ENCODE measurements at places on chromosomes 1 and 21.
A peak's percentile ranks its signal among the peaks of the same experiment; 100 is the strongest.

GRCh38 chr1:234780112-234780511 lies 170.1 kb upstream of the IRF2BP2 start:
- no peak for DNase-seq

- DNase-seq, result no peak
These were observed 64.4 kb downstream of the LHX9 start for GRCh38 chr1:197981561-197981960.

DNA sequence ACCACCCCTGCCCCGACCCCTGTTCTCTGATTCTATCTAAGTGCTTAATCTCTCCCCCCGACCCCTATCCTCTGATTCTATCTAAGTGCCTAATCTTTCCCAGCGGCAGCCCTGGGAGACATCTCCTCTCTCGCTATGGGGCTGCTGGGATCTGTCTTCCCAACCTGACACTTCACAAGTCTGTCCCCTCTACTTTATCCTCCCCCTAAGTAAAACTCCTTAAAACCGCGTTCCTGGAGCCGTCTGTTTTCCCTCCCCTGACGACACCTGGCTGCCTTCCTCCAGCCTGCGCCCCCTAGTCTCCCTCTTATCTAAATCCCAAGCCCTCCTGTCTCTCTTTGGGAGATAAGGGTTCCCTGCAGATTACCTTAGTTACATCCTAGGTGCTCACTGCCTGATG lies 30.5 kb downstream of the EPHB2 start:
- DNase-seq, result no peak

- DNase-seq, result no peak
These were observed 152.4 kb downstream of the KCTD3 start for GRCh38 chr1:215719552-215719951.

DNA sequence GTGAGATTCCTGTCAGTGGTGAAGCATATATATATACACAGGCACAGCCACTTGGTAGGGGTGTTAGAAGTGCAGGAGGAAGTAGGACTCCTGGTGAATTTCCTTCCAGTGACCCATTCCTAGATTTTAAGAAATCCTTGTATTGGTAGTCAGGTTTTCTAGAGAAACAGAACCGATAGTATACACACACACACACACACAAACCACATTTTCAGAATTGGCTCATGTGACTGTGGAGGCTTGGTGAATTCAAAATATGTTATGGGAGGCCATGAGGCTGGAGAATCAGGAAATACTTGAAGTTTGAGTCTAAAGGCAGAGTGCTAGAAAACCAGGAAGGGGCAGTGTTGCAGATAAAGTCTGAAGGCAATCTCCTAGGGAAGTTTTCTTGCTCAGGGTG lies 114.2 kb downstream of the FCRL5 start:
- no peak for DNase-seq

GRCh38 chr1:237062976-237063375 lies 21.0 kb downstream of the RYR2 start:
- no peak for DNase-seq

- no peak for DNase-seq
These were observed 161.7 kb upstream of the ST6GALNAC5 start for GRCh38 chr1:76705560-76705959.

DNA sequence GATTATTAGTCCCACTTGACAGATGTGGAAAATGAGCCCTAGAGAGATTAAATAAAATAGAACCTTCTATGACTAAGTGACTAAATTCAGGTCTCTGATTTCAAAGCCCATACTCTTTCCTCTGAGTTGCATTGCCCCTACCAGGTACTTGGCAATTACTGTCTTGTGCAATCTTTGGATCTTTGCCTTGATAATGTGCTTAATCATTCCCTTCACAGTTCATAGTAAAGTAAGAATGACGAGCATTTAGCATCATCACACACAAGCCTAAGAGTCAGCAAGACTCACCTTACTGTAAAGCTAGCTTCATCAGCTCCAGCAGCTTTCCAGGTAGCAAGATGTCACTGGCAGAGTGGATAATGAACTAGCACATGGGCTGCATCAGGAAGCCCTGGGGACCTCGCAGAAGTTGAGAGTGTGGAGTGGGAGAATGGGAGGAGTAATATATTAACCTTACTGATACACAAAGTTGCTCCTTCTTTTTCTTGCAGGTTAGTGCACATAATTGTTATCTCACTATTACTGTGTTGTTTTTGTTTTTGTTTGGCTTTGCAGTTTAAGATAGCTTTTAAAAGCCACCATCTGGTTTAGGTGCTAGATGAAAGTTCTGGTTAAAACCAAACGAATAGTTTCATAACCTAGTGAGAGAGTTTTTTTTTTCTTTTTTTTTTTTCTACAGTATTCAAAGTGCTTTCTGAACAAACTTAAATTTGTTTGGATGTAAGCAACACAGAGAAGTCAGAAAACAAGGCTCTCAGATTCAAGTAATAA lies 71.8 kb downstream of the PBX1 start:
- DNase-seq, result no peak

GRCh38 chr21:44517175-44517899 lies 22.7 kb downstream of the KRTAP10-1 start:
- DNase-seq, result no peak

DNA sequence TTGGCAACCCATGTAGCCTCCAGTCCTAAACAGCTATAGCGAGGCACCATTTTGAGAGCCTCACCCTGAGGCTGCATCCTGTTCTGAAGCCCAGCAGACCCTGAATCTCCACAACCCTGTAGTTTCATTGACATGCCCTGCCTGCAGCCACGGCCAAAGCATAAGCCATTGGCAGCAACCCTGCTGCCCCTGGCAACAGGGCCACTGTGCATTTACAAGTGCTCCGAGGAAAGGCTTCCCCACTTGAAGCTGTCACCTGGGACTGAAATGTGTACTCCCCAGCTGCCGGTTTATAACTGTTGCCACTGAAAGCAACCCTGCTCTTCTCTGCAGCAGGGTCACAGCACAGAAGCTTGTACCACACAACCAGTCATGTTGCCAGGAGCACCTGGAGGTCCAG lies 124.2 kb upstream of the OLFM3 start:
- DNase-seq, result no peak

DNA sequence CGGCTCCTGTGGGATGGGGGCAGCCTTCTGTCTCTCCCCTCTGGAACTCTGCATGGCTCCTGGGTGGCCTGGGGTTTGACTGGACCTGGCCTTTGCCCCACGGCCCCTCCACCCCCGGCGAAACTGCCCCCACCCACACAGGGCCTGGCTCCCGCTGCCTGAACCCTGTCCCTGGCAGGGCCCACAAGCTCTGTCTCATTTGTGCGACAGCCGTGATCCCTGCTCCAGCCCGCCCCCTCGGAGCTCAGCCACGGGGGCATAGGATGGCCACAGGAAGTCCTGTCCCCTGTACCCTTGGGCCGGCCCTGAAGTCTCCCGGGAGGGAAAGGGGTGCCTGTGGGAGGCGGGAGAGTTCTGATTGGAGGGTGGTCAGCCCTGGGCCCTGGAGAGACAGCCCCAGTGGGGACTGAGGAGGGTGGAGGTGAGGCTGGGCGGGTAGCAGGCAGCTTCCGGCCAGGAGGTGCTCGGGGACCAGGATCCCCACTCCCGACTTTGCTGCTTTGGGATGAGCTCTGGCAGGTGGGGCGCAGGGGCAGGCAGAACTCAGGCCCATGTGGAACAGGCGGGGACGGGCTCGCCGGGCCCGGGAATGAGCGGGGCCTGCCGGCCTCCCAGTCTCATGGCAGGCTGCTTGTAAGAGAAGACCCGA lies 45.1 kb downstream of the SLX9 start:
- DNase-seq, result no peak

DNA sequence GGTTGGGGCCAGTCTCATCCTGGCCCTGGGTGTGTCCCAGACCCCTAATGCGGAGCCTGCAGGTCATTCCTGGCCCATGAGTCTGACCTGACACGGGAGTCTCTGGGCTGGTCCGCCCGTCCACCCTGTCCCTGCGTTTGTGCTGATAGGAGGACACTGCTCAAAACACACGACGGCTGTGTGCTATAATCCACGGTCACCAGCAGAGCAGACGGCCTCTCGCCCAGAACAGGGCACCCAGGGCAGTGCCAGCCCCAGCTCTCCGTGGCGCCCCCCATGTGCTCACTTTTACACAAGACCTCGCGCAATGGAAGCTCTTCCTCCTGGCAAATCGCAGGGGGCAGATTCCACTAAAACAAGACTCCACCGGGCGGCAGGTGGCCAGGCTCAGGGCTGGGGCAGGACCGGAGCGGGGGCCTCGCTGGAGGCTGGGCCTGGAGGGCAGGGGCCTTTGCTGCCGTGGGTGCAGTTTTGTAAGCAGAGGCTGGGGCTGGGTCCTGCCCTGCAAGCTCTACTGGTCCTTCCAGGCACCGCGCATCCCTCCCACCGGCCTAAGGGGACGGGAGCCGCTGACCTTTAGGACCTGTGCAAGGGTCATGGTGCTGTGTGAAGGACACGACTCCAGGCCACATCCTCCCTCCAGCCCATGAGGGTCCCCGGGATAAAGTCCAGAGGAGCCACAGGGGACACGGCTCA lies 10.6 kb upstream of the SLC19A1 start:
- DNase-seq, result no peak

DNA sequence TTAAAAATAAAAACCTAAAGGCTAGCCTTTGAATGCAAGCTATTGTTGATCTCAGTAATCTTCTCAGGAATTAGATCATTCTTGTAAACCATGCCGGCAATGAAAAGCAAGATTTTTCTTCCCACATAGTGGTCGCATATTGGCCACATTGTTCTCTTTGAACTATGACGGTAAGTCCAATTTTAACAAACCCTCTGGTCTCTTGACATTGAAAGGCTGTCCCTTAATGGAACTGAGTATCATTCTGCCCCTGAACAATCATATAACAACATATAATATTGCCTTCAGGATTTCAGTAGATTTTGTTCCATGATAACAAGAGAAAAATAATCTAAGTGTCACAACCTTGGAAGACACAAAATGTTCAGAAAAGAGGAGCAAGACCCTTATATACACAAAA lies 1.3 kb downstream of the TNNI3K start:
- no peak for DNase-seq

- peak; percentile 29 for DNase-seq
These were observed 63.2 kb downstream of the WNT9A start for GRCh38 chr1:227884370-227885134.

DNA sequence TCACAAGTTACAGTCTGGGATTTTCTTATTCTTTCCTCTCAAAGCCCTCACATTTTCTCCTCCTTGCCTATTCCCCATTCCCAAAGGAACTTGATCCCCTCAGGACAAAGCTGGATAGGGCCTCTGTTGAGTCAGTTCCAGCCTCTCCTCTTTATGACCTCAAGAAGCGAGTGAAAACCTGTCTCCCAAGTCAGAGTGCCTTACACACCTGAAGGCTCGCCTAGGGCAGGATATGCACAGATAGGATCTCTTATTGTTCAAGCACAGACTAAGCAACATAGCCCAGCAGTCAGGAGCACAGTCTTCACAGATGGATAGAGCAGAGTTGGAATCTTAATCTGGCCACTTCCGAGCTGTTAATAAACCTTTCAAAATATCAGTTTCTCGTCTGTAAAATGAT lies 60.8 kb upstream of the PRRC2C start:
- DNase-seq, result no peak

DNA sequence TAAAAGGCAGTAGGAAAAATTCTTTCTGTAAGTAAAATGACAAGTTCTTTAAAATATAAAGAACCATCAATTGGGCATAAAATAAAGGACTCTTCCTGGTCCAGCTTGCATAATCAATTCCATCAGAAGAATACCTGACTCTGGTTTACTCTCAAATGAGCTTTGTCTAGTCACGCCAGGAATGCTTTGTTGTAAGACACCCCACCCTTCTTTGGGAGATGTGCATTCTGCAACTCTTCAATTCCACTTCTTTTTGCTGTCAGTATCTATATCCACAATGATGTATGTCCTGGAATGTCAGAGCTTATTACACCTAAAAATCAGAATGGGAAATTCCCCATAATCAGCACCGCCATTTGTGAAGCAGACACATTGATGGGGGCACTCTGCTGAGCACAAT lies 76.1 kb downstream of the PTPN14 start:
- no peak for DNase-seq

DNA sequence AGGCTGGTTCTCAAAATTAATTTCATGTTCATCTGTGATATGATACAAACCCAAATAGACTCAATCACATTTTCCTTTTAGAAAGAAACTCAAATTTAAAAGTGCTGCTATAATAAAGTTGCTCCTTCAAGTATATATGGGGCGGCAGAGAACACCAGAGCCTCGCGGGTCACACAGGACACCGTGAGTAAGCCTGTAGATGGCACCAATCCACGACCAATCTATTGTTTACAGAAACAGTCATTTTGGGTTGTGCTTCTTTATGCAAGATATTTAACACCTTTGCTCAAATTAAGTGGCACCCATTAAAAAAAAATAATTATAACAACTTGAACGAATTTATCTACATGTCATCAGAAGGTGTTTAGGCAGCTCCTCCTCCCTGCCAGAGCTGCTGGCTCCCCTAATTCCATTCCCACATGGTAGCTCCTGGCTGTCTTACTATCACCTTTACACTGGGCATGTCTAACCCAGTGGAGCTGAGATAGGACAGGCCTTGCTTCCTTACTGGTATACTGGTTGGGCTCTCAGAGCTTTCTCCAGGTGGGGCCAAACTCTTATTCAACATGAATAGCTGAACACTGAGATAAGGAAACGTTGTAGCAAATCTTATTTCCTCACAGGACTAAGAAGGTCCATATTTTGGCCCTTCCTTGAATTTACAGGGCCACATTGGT lies 287.0 kb downstream of the SDCCAG8 start:
- DNase-seq, result no peak

- DNase-seq, result peak; percentile 76
These were observed 136.4 kb downstream of the AKT3 start for GRCh38 chr1:243713470-243714186.

DNA sequence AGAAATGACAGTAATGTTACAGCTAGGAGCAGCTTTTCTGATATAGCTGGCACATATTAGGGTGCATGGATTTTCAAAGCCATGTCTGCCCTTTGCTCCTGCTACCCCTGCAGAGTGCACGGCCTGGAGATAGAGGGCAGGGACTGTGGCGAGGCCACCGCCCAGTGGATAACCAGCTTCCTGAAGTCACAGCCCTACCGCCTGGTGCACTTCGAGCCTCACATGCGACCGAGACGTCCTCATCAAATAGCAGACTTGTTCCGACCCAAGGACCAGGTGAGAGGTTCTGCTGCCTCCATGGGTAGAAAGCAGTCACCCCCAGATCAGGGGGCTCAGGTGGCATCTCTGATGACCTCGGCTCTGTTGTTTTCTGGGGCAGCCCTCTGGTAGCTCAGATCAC lies 9.8 kb downstream of the MTARC1 start:
- DNase-seq, result no peak

- no peak for DNase-seq
These were observed 40.3 kb downstream of the FHAD1 start for GRCh38 chr1:15287035-15287979.

- DNase-seq, result peak; percentile 87
These were observed at the start of gene AK5 for GRCh38 chr1:77281491-77282186. TSS of gene AK5 (plus strand) at chr1:77282019. CDS start at chr1:77282314, 295 bp downstream.

- no peak for DNase-seq
These were observed 984.6 kb downstream of the ADGRL2 start for GRCh38 chr1:82785268-82785790.

DNA sequence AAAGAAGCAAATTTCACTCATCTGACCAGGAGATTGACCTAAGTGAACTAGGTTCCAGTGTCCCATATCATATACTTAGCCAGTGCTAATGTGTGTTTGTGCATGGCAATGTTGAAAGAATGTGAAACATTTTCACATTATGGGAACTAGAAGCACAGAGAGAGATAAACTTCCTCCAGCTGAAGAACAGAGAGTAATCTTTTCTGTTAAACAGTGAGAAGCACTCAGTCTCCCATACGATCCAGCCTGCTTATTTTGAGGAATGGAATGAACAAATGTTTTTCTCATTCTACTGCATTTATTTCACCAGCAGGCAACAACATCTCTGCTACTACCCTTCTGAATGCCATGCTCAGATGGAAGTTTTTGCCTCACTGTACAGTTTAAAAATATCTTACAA lies 170.5 kb downstream of the TTLL7 start:
- no peak for DNase-seq
